ENCODE measurements at places on chromosomes 1 and 21. TPM values are rescaled to one million over a fixed set of nuclear protein-coding genes. Genes with fewer than 3 reads are reported as not detected.

Gene CYYR1
- total RNA-seq: not detected

Gene MYCBP
- 16.9 TPM for total RNA-seq

Gene TMEM51
- 38.6 TPM for total RNA-seq

Gene OR2T11
- not detected for total RNA-seq

Gene AUNIP
- total RNA-seq: 6.7 TPM
